ENCODE measurements at places on chromosomes 12 and 14.

DNA sequence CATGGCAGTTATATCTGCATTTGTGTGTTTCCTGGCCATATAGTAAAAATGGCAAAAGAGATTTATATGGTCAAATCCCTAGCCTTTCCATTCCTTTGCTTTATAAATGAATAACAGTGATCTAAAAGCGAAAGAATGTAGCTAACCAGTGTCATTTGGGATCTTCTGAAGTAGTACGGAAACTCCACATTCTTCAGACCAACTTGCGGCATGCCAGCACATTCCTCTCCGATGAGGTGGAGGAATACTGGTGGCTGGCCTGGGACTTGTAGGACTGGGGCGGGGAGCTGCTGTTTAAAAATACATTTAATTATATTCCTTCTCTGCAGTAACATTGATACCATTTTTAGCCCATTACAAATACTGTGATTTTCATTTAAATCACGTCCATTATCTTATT is 85.3 kb downstream of the SAMD4A start:
- DNase-seq = no peak

DNA sequence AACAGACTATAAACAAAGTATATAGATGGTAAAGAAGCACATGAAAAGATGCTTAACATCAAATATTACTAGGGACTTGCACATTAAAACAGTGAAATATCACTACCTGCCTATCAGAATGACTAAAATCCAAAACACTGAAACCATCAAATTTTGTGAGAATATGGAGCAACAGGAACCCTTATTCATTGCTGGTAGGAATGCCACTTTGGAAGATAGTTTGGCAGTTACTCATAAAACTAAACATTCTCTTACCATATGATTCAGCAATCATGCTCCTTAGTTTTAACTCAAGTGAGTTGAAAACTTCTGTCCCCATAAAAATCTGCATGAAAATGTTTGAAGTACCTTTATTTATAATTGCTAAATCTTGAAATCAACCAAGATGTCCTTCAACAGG is 297.6 kb downstream of the DAD1 start:
- DNase-seq = no peak

GRCh38 chr14:101322223-101322622 is 239.1 kb upstream of the DIO3 start:
- no peak for DNase-seq

DNA sequence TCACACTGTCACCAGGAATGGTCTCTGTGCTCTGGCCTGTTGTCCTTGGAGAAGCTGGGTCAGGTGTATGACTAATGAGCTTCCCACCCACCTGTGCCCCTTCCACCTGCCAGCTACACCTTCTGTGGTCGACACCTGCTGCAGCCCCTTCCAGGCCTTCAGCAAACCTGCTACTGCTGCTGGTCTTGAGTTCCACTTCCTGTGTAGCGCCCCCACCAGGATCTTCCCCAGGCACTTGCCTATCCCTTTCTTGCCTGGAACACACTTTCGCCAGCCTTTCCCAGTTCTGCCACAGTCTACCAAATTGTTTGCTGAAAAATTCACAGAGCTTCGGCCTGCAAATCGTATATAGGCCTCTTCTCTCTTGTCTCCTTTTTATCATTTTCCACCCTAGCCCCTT is 75.3 kb downstream of the CRACR2A start:
- DNase-seq = no peak

DNA sequence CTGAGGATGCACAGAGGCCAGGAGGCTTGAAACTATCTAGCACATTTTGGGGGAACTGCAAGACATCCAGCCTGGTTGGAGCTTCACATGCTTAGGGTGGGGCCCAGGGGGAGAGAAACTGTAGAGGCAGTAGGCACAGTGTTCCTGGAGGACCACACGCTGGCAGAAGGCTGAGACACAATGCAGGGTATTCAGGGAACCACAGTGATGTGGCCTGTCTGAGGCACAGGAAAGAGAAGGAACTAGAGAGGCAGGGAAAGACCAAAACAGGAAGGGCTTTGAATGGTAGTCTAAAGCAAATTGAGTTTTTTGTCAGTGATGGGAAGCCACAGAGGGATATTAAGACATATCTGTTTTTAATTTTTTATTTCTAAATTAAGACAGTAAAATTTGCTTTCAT is 100.2 kb upstream of the PRICKLE1 start:
- no peak for DNase-seq

DNA sequence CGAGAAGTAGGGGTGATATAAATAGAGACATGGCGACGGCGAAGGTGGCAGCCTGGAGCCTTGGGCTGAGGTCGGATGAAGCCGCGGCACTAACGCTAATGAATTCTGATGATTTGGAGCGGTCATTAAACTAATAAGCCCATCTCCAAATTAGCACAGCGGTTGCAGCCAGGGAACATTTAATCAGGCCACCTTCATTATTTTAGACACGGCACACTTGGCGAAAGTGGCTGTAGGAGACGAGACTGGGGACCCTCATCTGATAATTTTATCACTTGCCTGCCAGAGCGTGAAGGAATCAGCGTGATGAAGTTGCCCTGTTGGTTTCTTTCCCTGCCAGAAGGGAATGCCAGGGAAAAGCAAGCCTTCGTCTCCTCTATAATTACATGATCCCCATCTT is 664.3 kb upstream of the TBX3 start:
- no peak for DNase-seq

DNA sequence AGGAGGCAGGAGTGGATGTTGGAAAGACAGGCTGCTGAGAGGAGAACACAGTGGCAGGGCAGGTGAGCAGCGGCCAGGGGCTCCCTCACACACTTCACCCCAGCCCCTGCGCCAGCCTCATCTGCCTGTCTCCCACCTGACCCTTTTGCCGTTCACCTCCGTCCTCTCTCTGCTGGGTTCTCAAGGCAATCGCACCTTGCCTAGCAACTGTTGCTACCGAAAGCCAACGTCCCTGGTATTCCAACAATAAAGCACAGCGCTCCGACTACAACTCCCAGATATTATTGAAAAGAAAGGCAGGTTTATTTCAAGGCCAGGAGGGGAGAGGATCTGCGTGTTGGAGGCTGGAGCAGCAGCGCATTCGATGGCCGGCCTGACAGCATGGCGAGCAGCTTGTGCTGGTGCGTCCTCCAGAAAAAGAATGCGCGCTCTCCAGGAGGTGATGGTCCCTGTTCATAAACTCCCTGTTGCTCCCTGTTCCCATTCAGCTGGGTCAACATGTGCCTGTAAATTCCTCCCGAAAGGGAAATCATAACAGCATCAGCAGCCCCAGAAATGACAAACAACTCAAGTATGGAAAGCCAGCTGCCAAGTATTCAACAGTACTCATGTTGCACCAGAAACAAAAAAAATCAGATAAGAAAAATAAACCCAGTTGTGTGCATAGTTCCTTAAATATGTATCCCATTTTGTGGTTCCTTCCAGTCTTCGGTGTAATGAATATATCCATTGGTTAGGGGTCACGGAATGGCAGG is 153.0 kb upstream of the DIO3 start:
- no peak for DNase-seq

- no peak for DNase-seq
Measured at GRCh38 chr14:105146181-105146975, 22.2 kb downstream of the JAG2 start.

- no peak for DNase-seq
Measured at GRCh38 chr12:5506821-5507231, 74.9 kb downstream of the NTF3 start.

DNA sequence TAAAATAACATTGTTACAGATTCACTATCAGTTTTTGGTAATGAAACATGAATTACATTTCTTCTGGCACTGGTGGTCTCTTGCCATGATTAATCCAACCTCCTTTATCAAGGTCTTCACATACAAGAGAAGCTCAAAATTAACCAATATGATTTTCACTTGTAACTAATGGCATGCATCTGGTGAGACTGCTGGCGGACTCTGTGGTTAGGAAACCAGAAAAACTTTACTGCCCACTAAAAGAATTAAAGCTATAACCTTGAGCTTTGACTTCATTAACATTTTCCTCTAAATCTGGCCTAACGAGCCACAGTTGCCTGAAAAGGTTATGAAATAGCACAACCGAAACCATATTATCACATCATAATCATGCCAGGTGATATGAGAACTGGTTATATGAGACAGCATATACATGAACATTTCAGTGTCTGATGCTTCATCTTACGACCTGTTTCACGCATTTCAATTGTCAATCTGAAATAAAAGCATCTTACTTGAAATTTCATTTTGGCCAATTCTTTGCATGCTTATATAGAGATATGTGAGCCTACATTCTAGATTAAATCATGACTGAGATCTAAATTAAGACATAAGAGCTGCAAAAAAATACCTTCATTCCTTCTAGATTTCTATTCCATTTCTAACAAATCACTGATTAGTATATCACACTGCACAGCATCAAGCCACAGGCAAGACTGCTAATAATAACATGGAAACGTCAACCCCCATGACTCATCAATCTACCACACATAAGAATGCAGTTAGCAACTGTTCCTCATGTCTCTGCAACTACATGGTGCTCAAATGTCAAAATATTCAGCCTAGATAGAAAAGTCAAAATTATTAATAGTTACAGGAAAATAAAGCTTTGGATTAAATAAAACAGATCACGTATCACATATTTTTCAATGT is 89.3 kb downstream of the OSBPL8 start:
- DNase-seq = no peak

GRCh38 chr12:20641106-20641505 is 54.0 kb upstream of the SLCO1C1 start:
- DNase-seq = no peak
